Osteoblast (primary cell): ENCODE measurements at places on chromosomes 7 and 10.
A peak's percentile ranks its signal among the peaks of the same experiment; 100 is the strongest.

DNA sequence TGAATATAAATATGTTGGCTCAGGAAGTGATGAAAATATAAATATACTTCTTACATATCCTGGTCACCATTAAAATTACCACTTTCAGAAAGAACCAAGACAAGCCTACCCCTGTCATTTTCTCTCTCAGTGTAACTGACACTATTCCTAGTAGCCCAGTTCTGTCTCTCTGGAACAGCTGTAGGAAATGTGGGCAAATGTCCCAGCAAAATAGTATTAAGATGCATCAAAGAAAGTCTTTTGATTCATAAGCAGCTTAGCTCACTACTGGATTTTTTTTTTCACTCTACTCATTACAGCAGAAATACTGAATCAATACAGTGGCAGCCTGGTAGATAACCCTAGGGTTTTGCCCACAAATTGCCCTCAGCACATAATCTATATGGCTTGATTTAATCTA, 290.9 kb downstream of the DNAJB9 start:
- H3K27ac ChIP-seq: no peak overlapping the region
- H3K27me3 ChIP-seq: no peaks in the 10 kb centered on the region
- H3K4me3 ChIP-seq: no peak overlapping the region
- no peaks in the 10 kb centered on the region for H3K4me1 ChIP-seq
- H3K36me3 ChIP-seq: no peaks in the 10 kb centered on the region
- DNase-seq: no peak

- no peak overlapping the region for H3K4me3 ChIP-seq
- no peaks in the 10 kb centered on the region for H3K4me1 ChIP-seq
- DNase-seq: no peak
- H3K36me3 ChIP-seq: no peaks in the 10 kb centered on the region
These were observed 103.0 kb upstream of the CARD11 start for GRCh38 chr7:3146571-3147226.

DNA sequence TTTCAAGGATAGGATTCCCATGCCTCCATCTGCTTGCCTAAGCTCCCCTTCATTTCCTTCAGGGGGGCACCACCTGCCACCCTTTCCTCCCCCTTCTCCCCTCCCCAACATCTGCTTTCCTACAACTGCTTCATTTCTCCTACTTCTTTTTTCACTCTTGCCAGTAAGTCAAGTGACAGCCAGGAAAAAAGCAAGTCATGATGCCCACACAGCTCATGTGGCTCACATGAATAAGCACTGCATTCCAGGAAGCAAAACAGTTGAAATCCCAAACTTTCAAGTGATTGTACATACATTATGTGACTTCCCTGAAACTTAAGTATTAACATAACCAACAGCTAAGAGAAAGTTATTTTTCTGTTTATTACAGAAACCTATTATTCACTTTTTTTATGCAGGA, 78.6 kb downstream of the TNS3 start:
- peaks cover 14% of the 10 kb centered on the region for H3K36me3 ChIP-seq
- peaks cover 55% of the 10 kb centered on the region for H3K4me1 ChIP-seq
- DNase-seq: no peak
- no peaks in the 10 kb centered on the region for H3K27me3 ChIP-seq

DNA sequence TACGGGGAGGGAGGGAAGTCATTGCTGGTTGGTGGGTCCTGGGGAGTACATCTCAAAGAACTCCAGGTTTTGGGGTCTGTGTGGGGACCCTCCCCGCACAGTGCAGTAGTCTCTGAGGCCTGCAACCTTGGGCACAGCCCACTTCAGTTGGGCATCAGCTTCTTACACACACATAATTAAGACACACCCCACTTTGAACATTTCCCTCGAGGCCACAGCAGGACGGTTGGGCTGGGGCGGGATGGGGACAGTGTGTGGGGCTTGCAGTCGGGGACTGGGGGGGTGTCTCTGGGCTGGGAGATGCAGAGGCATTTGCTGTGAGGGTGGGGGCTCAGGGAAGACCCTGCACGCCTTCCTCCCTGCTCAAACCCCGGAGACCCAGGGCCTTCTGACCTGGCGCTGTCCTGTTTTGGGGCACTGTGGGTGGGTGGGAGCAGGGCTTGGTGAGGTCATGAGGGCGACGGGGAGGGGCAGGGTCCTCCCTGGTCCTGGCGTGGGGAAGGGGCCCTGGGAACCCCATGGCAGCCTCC, 1.3 kb downstream of the LFNG start:
- H3K36me3 ChIP-seq: peaks cover 6% of the 10 kb centered on the region
- H3K4me3 ChIP-seq: peak overlapping the region; percentile 88
- no peaks in the 10 kb centered on the region for H3K27me3 ChIP-seq
- DNase-seq: peak; percentile 96

GRCh38 chr7:44735403-44736165, 13.1 kb upstream of the ZMIZ2 start:
- H3K4me1 ChIP-seq: peaks cover 17% of the 10 kb centered on the region
- no peaks in the 10 kb centered on the region for H3K36me3 ChIP-seq
- no peaks in the 10 kb centered on the region for H3K27me3 ChIP-seq

DNA sequence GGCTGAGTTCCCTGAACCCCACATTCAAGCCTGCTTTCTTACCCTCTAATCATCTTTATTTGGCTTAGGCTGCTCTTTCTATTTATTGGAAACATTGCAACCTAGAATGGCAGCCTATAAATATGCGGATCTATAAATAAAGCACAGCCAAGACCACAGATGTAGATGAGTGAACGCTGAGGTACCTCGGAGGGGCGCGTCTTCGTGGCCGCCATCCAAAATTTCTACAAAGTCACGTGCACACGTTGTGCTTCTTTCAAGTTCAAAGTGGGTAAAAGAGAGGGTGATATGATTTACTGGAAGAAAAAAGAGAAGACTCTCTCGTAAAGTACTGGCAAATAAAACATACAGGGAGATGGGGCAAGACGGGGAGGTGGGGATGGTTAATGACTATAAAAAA, 132.6 kb upstream of the RSU1 start:
- peaks cover 20% of the 10 kb centered on the region for H3K4me1 ChIP-seq
- no peak for DNase-seq
- H3K27ac ChIP-seq: no peak overlapping the region
- no peak overlapping the region for H3K4me3 ChIP-seq
- no peaks in the 10 kb centered on the region for H3K36me3 ChIP-seq

- no peak for DNase-seq
- no peaks in the 10 kb centered on the region for H3K4me1 ChIP-seq
- H3K36me3 ChIP-seq: peaks cover 8% of the 10 kb centered on the region
- H3K27me3 ChIP-seq: no peaks in the 10 kb centered on the region
These were observed 29.2 kb downstream of the CYP2W1 start for GRCh38 chr7:1012004-1012715.

DNA sequence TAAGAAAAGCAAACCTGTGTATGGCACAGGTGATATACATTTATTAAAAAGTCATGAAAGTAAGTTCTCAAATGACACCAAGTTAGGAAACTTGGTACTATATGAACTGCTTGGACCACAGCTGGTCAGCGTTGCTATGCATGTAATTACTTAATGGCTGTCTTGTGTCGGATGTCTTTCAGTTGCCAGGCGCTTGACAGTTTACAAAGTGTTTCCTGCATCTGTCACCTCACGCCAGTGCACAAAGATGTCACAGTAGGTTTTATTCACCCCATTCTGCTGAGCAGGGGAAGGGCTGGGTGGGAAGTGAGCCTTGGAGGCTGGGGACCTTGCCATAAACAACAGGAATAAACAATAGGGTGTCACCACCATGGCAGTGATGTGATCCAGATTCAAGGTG, 35.8 kb downstream of the ADAM12 start:
- no peak overlapping the region for H3K4me3 ChIP-seq
- peaks cover 11% of the 10 kb centered on the region for H3K36me3 ChIP-seq

- H3K4me1 ChIP-seq: no peaks in the 10 kb centered on the region
- no peak overlapping the region for H3K4me3 ChIP-seq
- no peak for DNase-seq
- H3K36me3 ChIP-seq: no peaks in the 10 kb centered on the region
- H3K27me3 ChIP-seq: no peaks in the 10 kb centered on the region
- H3K27ac ChIP-seq: no peak overlapping the region
These were observed 282.3 kb downstream of the TFEC start for GRCh38 chr7:115748123-115748738.

DNA sequence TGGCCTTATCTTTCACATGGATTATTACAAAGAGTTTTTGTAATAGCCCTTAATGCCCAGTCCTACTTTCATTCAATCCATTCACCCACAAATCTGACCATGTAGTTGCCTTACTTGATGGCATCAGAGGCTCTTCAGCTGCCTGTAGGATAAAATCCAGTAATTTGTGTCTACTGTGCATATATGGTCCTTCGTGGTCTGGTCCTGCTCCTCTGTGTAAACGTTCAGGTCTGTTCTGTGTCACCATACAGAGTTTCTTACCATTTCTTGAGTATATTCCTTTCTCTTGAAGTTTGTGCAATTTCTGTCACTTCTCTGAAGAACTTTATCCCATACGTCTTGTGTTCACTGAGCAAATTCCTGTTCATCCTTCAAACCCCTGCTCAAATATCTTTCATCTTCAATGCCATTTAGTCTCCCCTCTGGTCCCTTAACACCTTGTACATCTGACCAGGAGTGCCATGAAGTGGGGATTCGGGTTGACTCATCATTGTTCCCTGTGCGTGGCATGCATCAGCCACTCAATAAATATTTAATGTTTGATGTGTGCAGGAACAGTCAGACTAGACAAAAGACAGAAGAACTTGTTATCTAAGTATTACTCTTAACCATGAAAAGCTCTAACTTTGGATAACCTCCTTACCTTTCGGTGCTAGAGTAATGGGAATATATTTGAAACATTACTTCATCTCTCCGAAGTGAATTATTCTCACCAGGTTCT, 98.6 kb upstream of the RPA3 start:
- H3K4me3 ChIP-seq: no peak overlapping the region
- H3K36me3 ChIP-seq: no peaks in the 10 kb centered on the region
- no peak for DNase-seq
- no peaks in the 10 kb centered on the region for H3K4me1 ChIP-seq
- H3K27me3 ChIP-seq: no peaks in the 10 kb centered on the region

DNA sequence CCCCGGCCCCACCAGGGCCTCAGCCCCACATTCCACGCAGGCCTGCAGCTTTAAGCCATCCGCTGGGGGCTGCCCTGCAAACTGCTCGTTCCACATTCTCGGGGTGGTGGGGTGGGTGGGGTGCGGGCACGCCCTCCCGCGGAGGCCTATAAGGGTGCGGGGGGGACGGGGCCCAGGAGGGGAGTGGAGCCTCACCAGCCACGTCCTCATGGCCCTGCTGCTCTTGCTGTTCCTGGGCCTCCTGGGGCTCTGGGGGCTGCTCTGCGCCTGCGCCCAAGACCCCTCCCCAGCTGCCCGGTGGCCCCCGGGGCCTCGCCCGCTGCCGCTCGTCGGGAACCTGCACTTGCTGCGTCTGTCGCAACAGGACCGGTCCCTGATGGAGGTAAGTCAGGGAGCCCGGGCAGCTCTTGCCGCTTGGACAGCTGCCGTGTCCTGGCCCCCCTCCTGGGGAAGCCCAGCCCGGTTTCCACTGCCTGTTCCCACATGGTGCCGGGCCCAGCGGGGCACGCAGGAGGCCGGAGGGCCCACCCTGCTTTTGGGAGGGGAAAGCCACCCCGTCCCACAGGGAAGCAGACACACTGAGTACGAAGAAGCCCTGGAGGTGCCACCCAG, at the start of gene CYP2W1:
CYP2W1 (plus strand) TSS at position 178 of the 612 bp plus-strand sequence; CDS start at position 209, 31 bp downstream.
- DNase-seq: no peak
- H3K27me3 ChIP-seq: peaks cover 16% of the 10 kb centered on the region
- no peak within 1 kb of the TSS for H3K27ac ChIP-seq
- no peaks in the 10 kb centered on the region for H3K36me3 ChIP-seq
- no peak within 1 kb of the TSS for H3K4me3 ChIP-seq

- no peaks in the 10 kb centered on the region for H3K27me3 ChIP-seq
- no peak overlapping the region for H3K4me3 ChIP-seq
- no peak overlapping the region for H3K27ac ChIP-seq
- H3K4me1 ChIP-seq: no peaks in the 10 kb centered on the region
These were observed 208.2 kb downstream of the WDR11 start for GRCh38 chr10:121059351-121059750.

- DNase-seq: peak; percentile 92
- H3K27me3 ChIP-seq: no peaks in the 10 kb centered on the region
- no peak overlapping the region for H3K27ac ChIP-seq
- no peaks in the 10 kb centered on the region for H3K36me3 ChIP-seq
- no peak overlapping the region for H3K4me3 ChIP-seq
These were observed 5.0 kb downstream of the MYO1G start for GRCh38 chr7:44973610-44974401.
